ENCODE measurements at places on chromosomes 5 and 9.

GRCh38 chr5:96851312-96852062, 24.8 kb upstream of the ERAP2 start:
- DNase-seq: no peak

- no peak for DNase-seq
Observed at GRCh38 chr5:15630441-15630840, 130.5 kb downstream of the FBXL7 start.

DNA sequence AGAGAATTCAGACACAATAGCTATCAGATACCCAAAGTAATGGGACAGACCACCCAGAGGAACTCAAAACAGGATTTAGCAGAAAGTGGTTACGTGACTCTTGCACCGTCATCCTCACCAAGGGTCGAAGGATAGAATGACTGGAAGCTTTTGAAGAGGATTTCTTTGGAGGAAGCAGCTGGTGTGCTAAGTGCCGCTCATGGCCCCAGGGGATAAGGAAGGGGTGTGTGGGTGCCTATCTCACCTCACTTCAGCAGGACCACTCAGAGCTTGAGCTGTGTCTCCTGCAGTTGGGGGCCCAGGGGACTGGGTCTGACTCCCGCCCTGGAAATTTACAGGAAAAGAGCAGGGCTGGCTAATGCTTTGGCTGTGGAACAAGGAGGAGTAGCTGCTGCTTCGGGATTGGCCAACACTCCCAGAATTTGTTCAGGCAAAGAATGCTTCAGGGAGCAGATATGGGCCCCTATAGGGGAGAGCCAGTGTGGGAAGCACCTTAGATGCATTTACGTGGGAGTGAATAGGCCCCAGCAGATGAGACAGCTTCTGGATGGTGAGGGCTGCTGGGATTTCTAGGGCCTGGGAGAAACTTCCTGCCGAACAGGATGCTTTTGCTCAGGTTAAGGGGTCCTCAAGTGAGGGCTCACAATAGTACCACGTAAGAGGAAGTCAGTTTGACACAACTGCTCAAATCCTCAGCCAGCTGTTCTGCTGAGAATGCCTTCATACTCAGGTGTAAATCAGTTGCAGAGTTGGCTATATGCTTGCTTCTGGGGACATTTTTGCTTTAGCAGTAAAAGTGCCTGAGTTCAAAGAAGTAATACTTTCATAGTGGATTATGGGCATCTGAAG, 29.1 kb upstream of the TOMM5 start:
- DNase-seq: no peak

GRCh38 chr5:150349681-150350275, 7.7 kb upstream of the TCOF1 start:
- no peak for DNase-seq

GRCh38 chr9:98147582-98147981, 28.6 kb upstream of the TRIM14 start:
- DNase-seq: no peak

GRCh38 chr9:16515207-16515606, 355.3 kb downstream of the BNC2 start:
- DNase-seq: no peak
